ENCODE measurements at places on chromosomes 4 and X.

DNA sequence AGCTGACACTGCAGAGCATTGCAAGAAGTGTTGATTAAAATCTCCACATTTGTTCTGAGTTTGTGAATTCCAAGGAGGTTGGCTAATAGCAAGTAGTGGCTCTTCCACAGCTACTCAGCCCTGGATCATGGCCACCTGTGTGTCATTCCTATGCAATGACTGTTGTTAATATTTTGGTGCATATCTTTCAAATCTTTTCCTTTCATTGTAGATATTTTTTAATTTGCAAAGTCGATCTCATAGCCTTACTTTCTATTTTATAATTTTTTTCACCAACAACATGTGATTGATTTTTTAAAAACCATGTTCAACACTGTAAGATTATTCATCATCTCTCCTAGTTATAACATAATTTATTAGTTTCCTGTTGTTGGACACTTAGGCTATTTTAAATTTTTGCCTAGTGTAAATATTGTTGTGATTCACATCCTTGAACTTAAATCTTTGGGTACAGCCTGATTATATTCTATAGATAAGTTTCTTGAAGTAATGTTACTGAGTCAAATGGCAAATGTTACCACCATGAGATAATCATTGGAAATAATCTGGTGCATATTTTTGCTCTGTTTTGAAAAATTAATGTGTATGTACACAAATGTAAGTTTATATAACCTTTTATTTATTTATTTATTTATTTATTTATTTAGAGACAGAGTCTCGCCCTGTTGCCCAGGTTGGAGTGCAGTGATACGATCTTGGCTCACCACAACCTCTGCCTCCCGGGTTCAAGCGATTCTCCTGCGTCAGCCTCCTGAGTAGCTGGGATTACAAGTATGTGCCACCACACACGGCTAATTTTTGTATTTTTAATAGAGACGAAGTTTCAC is 17.1 kb upstream of the ARHGAP10 start:
- DNase-seq = peak; percentile 93

- no peak for DNase-seq
These were observed 1.8 kb downstream of the TBC1D1 start for GRCh38 chr4:37892641-37893040.

GRCh38 chr4:130336585-130337217 is 1240.7 kb downstream of the C4orf33 start:
- DNase-seq = peak; percentile 19

GRCh38 chr4:26015906-26016305 is 101.9 kb downstream of the SMIM20 start:
- no peak for DNase-seq

DNA sequence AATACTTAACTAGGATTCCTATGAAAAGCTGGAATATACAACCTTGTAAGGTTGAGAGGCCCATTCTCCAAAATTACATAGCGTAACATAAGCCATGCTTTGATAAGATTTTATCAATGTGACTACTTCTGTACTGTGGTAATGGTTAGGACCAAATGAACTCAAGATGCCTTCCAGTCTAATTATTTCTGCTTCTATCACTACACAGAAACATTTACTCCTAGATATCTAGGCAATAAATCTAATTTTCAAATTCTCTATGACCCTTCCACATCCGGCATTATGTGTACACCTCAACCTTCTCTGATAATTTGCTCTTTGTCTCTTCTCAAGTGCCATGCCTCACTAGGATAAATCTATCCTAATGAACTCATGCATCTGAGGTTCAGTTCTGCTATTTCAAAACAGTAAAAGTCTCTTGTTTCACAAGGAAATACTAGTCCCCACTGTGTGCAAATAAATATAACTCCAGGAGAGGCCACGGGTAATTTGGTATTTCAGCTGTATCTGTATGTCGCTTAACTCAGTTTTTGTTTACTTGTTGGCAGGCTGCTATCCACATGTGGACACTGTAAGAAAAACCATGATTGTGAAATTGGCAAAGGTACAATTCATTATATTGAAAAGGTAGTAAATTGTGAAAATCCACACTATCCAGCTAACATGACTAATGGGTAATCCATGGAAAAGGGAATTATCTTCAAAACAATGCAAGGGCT is 93.3 kb downstream of the PRDM5 start:
- DNase-seq = peak; percentile 69

- peak; percentile 56 for DNase-seq
These were observed 121.0 kb upstream of the STOX2 start for GRCh38 chr4:183783991-183784553.

DNA sequence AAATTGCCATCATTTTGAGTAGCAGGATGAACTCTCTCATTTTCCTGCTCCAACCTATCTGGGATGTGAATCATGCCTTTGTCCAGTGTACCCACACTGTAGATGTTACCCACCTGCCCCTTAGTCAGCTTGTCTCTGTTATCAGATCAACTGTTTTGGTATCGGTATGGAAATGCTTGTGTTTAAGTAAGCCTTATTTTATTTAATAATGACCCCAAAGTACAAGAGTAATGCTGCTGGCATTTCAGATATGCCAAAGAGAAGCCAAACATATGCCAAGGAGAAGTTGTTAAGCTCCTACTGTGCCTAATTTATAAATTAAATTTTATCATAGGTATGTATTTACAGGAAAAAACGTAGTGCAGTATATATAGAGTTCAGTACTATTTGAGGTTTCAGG is 18.6 kb upstream of the RAP1GDS1 start:
- DNase-seq = no peak

GRCh38 chr4:27836523-27836922 is 975.9 kb downstream of the STIM2 start:
- no peak for DNase-seq

DNA sequence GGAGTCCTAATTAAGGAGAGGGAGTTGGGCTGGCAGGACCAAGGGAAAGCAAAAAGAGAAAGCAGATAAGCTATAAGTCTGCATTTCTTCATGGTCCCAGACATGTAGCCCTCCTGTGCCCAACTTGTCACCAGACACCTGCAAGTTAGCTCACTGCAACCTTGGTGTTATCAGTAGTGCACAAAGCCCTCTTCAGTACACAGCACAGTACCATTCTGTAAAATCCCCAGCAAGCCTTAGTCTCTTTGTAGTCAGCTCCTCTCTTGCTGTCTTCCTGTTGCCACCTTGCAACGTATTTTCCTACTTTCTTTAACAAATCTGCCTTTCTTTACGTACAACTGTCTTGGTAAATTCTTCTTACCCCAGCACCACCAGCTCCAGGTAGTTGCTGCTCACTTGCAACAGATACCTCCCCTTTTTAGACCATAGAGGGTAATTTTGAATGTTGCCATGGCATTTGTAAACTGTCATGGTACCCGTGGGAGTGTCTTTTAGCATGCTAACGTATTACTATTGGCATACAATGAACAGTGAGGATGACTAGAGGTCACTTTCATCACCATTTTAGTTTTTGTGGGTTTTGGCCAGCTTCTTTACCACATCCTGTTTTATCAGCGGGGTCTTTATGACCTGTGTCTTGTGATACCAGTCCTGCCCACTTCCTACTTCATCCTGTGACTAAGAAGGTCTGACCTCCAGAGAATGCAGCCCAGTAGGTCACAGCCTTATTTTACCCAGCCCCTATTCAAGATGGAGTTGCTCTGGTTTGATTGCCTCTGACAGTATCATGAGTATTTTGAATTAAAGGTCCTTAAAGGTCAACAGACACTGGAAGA is 28.3 kb upstream of the AP1S2 start:
- peak; percentile 51 for DNase-seq

DNA sequence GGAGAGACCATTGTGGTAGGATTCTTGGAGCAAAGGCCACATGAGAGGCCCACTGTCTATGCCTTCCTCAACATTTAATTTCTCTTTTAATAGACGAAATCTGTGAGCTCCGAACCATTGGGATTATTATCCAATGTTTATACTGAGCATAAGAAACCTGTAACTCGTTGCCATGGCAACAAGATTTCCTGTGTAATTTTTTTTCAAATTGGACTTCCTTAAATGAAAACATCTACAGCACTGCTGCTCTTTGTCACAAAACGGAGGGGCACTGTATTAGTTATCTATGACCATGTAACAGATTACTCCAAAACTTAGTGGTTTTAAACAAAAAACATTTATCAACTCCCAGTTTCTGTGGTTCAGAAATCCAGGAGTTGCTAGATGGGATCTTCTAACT is 38.7 kb downstream of the PPP1R2C start:
- no peak for DNase-seq

GRCh38 chrX:113370006-113370405 is 529.4 kb upstream of the AMOT start:
- no peak for DNase-seq

DNA sequence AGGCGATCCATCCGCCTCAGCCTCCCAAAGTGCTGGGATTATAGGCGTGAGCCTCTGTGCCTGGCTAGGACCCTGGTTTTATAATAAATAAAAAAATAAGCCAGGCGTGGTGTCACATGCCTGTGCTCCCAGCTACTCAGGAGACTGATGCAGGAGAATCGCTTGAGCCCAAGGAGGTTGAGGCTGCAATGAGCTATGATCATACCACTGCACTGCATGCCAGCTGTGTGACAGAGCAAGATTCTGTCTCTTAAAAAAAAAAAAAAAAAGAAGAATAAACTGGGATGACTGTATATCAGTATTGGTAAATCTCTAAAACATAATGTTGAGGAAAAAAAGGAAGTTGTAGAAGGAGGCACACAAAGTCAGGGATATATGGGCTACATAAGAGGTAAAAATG is 45.7 kb upstream of the SLC34A2 start:
- DNase-seq = no peak

DNA sequence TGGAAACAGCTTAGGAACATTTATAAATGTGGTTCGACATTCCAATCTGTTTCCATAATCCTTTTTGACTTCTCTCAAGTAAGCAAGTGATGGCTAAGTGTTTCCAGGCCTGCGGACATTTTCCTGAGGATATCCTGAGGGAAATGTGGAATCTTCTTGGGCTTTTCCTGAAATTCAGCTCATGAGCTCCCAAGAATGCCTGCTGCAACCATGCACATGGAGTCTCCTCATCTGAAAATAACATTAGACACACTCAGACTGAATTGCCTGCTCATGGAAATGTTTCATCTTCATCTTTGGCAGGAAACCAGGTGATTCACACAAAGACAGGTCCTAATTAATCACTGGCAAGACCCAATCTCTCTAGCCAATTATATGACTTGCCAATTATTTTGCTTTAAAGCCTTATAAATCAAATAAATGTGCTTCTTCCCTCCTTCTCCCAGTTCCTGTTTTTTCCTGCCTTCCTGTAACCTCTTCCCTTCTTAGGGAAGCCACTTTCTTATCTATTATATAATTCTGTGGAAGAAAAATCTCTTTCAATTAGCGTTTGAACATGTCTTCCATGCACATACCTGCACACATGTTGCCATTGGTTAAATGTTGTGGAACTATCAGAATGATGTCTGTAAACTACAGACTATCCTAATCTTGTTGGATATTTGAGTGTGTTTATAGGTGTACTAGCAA is 104.6 kb upstream of the MXRA5 start:
- DNase-seq = no peak

DNA sequence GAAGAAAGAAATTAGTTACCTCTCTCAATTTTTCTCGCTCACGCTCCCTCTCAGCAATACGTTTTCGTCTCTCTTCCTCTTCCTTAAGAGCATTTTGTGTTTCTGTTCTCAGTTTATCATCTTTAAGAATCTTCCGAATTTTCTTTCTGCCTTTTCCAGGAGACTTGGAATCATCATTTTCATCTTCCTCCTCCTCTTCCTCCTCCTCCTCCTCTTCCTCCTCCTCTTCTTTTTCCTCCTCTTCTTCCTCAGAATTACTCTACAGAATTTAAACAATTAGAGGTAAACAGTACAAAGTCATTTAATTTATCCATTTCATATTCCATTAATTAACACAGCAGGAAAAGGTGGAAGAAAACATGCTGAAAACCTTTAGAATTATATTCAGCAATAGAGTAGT is 133.9 kb downstream of the ATRX start:
- no peak for DNase-seq

DNA sequence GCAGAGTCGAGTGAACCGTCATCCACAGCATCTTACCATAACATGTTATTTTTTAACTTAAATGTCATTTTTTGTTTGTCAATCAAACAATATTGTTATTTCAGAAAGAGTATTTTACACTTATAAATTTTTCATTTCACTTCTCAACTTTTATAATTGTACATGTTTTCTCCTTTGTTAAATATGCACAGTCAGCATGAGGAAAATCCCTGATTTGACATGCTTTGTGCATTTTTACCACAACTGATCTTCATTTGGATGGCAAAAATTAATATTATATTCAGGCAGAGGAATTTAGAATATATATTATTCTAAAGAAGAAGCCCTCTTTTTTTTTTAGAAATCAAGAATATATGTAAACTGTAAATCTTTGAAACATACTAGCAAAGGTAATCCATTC is 958.0 kb upstream of the PCDH7 start:
- no peak for DNase-seq

DNA sequence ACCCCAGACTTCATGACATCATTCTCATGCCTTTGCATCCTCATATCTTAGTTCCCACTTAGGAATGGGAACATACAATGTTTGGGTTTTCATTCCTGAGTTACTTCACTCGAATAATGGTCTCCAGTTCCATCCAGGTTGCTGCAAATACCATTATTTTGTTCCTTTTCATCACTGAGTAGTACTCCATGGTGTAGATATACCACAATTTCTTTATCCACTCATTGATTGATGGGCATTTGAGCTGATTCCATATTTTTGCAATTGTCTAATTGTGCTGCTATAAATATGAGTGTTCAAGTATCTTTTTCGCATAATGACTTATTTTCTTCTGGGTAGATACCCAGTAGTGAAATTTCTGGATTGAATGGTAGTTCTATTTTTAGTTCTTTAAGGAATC is 1026.8 kb downstream of the STPG2 start:
- DNase-seq = no peak

- no peak for DNase-seq
These were observed 40.3 kb upstream of the GRPEL1 start for GRCh38 chr4:7108046-7108625.

DNA sequence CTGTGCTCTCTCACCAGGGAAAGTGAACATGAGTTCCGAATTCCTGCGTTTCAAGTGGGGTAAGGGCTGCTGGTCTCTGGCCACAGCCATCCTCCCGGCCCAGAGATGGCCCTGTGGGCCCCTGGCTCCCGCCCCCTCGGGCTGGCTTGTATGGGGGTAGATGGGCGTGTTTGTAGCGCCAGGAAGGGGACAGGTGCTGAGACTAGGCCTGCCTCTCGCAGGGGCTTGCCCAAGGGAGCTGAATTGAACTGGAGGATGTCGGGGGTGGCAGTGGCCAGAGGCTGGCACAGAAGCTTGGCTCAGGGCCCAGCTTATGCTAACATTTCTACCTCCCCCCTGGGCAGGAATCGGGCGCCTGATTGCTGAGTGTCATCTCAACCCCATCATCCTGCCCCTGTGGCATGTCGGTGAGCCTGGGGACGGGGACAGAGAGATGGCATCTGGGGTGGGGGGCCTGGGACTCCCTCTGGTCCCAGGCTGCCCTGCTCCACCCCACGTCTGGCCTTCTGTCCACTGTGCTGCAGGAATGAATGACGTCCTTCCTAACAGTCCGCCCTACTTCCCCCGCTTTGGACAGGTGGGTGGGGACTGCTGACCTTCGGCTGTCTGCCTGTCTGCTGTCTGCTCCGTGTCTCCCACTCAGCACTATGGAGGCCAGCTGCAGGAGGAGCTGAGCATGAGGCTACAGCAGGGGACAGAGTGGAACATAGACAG is 8.5 kb downstream of the TAFAZZIN start:
- DNase-seq = no peak
